ENCODE measurements at places on chromosomes 11 and 22.
A peak's percentile ranks its signal among the peaks of the same experiment; 100 is the strongest.

GRCh38 chr11:56404393-56404792 is 8.1 kb upstream of the OR5AL1 start:
- DNase-seq = no peak

GRCh38 chr22:38490475-38490874 is 15.6 kb downstream of the DDX17 start:
- no peak for DNase-seq

- peak; percentile 46 for DNase-seq
These were observed 13.0 kb upstream of the CXCR5 start for GRCh38 chr11:118870396-118871343.

- no peak for DNase-seq
These were observed 10.1 kb upstream of the VSIG10L2 start for GRCh38 chr11:125935618-125936199.

DNA sequence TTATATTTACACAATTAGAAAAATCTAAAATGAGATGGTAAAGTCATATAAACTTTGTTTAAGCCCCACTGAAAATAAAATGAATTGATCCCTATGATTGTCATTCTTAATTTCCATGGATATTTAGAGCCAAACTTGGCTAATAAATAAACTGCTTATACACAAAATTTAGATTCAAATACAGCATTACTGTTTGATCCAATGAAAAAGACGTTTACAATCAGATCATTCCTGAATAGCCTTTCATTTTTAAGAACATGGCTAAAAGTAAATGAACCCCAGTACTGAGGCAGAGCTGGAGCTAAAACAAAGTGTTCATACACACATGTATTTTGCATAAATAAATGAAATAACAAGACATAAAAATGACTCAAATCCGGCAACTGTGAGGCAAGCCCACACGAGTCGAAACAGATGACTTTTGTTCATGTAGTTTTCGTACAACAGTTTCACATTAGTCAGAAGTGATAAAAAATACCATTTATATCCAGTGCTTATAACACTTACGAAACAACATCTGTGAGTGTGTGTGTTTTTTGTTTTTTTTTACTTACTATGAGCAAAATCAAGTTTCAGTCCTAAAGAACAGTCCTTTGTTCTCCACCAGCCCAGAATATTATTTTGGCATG is 386.5 kb downstream of the SOX6 start:
- no peak for DNase-seq

DNA sequence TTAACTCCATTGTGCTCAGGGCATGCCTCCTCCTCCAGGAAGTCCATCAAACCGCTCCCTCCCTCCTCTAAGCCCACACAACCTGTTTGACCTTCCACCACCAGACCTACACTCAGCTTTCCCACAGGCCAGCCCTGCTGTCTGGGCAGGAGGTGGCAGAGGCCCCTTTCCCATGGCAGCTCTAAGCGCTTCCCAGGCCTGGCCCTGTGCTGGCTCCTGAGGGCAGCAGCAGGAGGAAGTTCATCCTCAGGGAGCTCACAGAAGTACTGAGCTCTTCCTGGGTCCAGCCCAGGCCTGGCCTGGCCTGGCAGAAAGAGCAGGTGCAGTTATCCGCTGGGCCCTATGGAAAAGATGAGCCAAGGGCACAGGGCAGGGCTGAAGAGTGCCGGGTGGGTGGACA is 31.4 kb downstream of the ARAP1 start:
- DNase-seq = no peak

DNA sequence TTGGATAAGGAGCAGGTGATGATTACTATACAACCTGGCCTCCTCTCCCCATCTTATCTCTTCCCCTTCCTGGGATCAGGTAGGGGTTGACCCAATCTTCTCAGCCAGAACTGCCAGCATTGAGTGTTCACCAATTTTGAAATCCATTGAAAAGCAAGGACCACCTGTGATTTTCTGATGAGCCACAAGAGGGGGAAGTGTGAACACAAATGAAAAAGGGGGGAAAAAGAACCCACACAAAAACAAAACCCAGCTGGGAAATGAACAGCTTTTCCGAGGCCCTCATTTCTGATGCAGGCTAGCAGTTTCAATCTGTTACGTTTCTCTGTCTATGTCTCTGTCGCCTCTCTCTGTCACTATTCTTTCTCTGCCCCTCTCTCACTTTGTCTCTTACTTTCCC is 161.9 kb downstream of the INSC start:
- DNase-seq = no peak

DNA sequence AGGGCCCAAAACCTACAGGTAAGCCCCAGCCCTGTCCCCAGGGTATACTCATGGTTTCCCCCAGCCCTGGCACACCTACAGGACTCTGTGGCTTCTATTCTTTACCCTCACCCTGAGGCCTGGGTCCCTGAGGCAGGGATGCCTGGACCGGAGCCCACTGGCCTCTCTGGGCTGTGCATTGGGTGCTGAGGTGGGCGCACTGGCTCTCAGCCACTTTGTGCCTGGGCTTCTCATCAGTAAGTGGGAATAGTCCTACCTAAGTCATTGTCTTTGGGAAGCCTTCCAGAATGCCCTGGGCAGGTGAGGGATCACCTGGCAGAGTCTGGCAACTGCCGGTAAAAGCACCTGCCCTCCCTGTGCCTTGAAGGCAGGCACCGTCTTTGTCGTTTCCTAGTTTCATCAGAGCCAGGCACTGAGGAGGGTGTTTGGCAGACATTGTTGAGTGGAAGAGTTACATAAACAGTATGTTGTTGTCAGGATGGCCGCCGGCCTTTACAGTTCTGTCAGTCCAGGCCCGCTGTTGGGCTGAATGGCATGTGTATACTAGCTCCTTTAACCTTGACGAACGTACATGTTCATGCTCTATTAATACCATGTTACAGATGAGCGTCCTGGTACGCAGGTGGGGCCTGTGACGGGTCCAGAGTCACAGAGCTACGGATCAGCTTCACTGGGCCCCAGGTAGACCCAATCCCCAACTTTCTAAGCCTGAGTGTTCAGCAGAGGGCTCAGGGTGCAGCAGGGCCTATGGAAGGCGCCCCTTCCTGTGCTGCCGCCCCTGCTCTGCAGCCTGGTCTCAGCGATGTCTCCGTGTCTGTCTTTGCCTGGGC is 23.0 kb downstream of the SHANK3 start:
- DNase-seq = no peak

DNA sequence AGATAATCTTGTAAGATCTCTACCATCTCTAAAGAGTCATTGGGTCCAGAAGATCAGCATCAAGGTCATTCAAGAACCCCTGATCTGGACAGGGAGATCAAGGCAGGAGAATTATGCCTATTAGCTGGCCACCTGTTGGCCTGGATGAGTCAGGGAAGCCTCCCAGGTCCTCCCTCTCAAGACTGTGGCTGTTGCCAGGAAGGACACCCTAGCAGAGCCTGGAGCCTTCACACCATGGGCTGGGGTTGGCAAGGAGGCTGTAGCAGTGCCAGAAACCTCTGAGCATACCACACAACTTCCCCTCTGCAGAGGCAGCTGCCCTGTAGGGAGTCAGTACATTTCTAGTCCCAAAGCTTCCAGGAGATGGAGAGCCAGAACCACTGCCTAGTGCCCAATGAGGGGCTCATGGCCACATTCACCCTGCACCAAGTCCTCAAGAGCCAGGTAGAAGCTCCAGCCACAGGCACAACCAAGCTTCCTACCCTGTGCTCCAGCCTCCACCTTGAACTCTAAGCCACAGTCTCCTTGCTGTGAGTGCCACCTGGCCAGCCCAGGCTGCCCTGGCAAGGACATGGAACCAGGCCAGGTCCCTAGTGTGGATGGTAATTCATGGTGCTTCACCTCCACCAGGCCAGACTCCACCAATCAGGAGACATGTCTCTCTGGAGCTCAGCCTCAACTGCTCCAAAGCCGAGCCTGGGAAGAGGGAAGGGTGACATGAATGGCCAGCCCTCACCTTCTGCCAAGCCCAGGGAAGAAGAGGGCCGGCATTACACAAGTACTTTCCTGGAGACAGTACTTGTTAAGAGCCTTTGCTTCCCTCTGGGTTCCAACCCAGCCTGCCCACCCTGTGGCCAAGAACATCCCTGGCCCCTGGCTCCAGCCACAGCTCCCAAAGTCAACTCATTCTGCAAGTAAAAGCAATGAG is 124.3 kb downstream of the BUD13 start:
- DNase-seq = no peak

DNA sequence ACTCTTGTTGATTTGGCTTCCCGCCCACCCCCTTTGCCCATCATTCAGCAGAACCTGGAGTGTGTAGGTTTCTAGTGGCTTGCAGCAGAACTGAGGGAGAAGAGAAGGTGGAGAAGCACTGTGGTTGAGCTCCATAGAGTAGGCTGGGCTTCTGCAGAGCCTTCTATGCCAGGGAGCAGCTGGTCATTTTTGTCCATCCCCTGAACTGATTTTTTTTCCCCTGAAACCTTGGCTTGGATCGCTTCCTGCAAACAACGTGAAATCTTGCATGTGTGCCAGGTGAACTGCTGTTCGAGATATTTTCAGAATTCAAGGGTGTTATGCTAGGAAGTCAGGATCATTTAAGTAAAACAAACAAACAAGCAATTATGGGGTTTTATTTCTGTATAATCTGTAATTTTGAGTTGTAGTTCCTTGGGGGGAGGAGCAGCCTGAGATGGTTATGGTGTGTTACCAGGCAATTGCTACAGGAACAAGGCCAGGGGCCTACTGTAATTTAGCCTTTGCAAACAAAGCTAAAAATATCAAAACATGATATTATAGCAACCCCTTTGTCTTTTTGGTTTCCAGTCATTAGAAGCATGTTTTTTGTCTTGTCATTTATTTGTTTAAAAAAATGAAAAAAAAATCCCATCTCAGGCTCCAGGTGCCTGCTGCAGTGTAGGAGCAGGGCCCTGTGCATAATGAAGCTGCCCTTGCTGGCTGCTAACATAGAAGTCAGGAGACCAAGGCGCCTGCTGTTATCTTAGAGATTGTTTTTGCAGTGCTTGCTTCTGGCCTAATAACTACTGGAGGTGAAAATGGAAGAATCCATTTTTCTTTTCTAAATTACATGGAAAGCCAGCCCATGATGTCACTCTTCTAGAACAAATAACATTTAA is 152.4 kb upstream of the TTC12 start:
- DNase-seq = no peak

GRCh38 chr11:13328286-13328685 is 50.7 kb downstream of the BMAL1 start:
- no peak for DNase-seq

DNA sequence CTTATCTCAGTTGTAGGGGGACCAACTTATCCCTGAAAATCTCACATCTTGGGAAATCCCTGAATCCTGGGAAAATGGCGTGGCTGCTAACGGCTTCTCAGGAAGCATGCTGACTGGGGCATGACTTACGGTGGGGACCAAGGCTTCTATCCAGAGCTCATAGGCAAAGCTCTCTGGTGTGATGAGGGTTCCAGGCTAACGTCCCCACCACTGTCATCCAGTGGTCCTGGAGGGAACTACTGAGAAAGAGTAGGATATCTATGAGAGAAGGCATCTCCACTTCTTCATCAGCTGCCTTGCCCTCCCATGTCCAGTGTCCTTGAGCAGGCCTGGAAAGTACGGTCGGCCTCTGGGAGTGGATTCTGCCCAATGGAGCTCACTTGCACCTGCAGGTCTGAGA is 210.4 kb upstream of the B3GAT1 start:
- DNase-seq = no peak

DNA sequence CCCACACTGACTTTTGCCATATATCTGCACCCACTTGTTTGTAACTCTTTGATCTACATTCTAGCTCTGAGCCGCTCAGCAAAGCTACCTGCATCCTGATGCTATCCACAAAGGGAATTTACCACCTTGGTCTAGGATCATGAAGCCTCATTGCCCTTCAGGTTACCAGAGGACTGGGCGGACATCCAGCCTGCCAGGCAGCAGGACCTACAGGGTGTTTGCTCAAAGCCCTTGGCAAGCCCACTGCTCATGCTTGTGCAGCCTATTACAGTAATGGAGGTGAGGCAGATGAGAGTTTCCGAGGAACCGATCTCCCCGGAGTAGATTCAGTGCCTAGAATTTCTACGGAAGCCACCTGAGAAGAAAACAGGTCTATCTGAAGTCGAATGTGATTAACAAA is 417.2 kb downstream of the OPCML start:
- no peak for DNase-seq

DNA sequence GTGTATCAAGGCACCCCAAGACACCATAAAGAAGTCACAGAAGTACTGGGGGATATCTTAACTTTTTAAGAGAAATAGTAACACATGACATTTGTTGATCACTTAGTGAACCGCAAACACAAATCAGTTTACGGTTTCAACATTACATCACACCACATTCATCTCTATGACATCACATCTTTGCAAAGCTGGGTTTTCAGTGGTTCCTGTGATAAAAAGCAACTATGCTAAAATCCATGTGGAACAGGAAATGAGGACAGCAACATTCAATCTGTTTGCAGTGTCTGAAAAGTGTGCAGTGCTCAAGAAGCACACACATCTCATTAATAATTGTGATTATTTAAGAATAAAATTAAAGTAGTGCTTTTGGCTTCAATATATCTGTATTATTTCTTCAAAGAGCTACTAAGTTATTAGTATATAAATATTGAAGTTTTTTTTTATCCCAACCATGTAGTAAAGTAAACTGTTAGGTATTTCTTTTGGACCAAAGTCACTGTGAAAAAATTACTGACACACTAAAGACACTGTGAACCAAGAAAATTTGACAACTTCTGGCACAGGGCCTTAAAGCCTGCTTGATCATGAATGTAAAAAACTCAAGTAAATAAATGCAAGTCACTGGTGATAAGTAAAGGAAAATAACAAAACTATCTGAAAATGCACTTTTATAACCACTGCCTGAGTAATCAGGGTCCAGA is 156.0 kb upstream of the SOX6 start:
- no peak for DNase-seq

DNA sequence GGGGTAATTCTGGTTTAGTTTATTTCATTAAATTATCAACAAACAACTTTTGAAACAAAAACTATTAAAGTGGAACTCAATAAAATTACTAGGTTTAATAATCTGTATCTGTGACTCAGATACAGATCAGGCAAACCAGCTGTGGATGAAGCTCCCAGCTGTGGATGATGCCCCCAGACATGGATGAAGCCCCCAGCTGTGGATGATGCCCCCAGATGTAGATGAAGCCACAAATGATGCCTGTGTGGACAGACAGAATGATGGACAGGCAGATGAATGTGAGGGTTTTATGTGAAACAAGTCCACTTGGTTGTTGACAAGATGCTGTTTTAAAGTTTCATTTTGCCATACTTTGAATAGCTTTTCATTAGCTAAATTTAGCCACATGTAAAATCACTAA is 5.8 kb upstream of the ZNF74 start:
- no peak for DNase-seq

- no peak for DNase-seq
These were observed 3.9 kb downstream of the MUS81 start for GRCh38 chr11:65863889-65864705.

GRCh38 chr11:130340671-130341319 is 26.1 kb upstream of the ZBTB44 start:
- DNase-seq = no peak
